CD4-positive, alpha-beta T cell treated with Interleukin-6 at 100 ng/mL for 8 hours (primary cell): ENCODE measurements at places on chromosomes 7 and 10.

DNA sequence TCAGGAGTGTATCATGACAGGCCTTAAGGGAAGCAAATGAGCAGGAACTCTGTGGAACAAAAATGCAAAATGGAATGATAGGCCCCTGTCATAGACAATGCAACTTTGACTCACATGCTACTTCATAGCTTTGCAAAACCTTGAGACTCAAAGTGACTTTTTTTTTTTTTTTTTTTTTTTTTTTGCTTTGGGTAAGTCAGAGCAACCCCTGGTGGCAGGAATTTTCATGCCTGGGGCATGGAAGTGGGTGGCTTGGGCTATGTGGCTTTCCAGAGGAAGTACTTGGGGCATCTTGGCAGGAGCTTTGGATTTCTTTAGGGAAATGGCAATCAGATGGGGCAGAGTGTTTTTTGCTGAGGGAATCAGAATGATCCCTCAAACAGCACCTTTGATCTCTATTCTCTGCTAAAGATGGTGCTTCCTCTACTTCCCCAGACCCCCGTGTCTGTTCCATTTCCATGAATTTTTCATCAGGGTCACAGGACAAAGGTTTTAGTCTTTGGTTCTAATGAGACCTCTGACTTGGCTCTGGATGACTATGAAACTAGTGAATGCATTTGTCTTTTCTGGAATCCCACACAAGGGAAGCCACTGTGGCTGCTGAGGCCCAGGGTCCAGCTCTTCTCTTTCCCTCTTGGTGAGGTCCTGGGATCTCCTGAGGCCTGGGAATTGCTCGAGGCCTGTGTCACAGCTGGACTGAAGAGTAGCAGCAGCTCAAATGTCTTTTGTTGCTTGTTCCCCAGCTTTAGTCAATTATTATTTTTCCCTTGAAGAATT lies 62.8 kb downstream of the TACC2 start:
- no peak for DNase-seq

DNA sequence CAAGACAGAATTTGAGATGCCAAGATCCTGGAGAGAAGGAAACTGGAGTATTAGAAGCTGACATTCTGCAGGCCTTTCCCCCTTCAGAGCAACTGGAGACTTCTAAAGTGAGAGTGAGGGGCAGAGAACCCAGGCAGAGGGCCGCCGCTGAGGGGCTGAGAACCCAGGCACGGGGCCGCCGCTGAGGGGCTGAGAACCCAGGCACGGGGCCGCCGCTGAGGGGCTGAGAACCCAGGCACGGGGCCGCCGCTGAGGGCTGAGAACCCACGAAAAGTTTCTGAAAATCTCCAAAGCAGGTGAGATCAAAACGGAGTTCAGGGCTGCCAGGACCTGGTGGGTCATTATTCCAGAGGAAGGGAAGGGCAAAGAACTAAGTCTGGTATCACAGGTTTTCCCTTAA lies 126.2 kb downstream of the DLG5 start:
- DNase-seq, result no peak

GRCh38 chr7:95596198-95597063 lies at the start of gene PDK4:
Gene PDK4 (minus strand): TSS chr7:95596516. CDS start chr7:95596293, 223 bp downstream.
- DNase-seq, result no peak

DNA sequence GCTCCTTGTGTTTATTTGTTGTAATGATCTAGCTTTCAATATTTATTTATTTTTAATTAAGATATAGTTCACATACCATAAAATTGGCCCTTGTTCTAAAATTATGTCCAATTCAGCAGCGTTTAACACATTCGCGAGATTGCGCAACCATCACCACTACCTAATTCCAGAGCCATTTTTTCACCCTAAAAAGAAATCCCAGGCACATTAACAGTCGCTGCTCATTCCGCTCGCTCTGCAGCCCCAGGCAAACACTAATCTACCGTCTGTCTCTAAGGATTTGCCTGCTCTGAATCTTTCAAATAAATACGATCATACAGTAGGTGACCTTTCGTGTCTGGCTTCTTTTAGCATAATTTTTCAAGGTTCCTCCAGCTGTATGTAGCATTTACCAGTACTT lies 616.7 kb downstream of the CALN1 start:
- DNase-seq, result no peak
